ENCODE measurements at places on chromosomes 13 and 19.

- DNase-seq: no peak
These were observed 534.5 kb downstream of the KLF5 start for GRCh38 chr13:73593199-73593765.

- no peak for DNase-seq
These were observed 780 bp downstream of the ACP4 start for GRCh38 chr19:50790922-50791467.

DNA sequence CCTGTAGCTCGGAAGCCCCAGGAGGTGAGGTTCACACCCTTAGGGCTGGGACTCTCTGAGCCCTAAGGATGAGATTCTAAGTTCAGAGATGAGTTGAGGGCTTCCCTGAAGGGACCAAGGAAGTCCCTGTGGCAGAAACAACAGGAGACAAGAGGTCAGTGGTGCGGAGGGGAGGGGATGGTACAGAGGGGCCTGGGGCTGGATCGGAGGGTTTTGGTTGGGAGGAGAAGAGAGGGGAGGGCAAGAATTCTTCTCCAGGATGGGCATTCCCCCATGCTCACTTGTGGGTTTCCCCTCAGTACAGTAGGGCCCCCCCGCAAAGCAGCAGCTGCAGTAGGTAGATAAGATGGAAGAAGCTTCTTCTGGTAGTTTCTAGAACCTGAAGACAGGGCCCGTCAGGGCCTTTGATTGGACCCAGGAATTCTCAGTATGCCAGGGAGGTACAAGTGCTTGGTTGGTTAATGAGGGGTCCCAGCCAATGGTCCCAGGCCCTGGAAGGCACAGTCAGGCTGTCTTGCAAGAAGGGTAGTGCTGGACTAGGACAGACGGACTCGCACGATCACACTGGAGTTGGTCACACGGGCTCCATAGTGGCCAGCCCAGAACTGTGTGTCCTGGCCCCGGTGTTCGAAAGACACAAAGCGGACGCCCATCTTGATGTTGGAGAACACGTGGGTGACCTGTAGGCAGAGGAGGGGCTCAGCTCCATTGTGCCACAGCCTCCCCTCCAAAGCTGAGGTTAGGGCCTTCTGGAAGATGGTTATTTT lies 7.3 kb downstream of the FBXO27 start:
- no peak for DNase-seq

GRCh38 chr13:113404723-113405471 lies 41.0 kb upstream of the GRTP1 start:
- no peak for DNase-seq

DNA sequence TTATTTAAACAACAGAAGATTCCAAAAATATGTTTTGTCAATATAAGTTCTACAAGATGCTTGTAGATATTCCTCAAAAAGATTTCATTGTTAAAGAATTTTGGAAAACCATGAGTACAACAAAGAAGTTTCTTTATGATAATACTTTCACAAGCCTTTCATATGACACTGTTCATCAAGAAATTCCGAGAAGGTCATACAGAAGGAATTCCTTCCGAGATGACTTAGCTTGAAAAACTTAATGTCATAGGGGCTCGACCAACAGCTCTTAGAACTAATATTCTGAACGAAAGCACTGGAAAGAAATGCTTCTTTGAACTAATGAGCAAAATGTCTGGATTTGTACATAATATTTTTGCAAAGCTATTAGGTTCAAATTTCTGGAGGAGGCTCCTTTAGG lies 403.4 kb downstream of the KLF5 start:
- no peak for DNase-seq

GRCh38 chr19:8363803-8364771 lies at the start of gene ANGPTL4:
ANGPTL4 (plus strand) TSS chr19:8364155; CDS start chr19:8364322, 167 bp downstream.
- DNase-seq: peak; percentile 63

GRCh38 chr13:26448032-26448431 lies 109.5 kb upstream of the WASF3 start:
- no peak for DNase-seq

DNA sequence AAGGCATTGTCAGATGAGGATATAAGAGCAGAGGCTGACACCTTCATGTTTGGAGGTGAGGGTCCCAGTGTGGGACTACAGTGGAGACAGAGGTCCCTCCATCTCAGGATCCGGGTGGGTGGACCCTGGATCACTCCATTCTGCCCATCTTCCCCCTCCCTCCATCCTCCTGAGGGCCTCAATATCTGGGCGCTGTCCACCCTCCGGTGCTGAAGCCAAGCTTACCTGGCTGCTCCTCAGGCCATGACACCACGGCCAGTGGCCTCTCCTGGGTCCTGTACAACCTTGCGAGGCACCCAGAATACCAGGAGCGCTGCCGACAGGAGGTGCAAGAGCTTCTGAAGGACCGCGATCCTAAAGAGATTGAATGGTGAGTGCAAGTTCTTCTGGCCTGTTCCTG lies 11.9 kb downstream of the CYP4F12 start:
- no peak for DNase-seq

DNA sequence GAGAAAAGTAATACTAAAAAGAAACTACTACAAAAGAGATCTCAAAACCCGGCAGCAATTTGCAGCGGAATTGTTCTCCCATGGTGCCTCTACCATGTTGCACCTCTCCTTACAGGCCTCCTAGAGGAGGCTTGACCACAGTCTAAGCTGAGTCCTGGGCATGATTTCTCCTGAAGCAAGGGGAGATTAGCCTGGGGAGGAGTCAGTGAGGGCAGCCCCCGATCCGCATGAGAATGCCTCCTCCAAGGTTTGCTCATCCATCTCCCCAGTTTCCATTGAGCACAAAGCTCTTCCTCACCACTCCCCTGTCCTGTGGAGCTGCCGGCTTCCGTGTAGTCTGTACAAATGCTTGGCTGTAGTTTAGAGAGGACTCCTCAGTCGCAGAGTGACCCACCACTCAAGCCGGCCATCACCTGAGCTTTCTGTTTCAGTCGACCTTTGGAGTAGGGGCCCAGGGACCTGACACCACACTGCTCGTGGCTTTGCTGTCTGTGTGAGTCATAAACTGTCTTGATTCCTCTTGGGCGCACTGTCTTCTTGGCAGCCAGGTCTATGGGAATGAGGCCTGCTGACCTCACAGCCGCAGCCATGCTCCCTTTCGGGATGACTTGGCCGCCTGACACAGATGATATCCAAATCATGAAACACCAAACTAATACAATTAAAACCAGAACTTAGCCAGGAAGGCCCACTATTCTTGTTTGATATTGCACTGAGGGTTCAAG lies 72.3 kb downstream of the C1QTNF9 start:
- no peak for DNase-seq

GRCh38 chr19:49636233-49636932 lies 3.6 kb downstream of the RRAS start:
- no peak for DNase-seq

DNA sequence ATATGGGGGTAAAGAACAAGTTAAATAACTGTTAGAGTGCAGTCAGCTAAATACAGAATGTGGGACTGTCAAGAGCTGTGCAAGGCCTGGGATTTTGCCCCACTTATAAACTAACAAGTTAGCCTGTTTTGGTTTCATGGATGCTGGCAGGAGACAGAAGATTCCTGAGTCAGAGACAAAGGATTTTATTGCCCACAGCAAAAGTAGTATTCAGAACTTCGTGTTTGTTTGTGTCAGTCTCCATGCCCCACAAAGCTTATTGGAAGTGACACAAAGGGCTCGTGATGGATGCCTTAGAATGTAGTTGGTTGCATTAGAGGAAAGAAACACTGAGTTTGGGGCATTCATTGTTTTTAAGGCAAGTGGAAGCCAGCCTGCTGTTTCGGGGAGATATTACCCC lies 22.2 kb upstream of the SPRYD7 start:
- DNase-seq: no peak

DNA sequence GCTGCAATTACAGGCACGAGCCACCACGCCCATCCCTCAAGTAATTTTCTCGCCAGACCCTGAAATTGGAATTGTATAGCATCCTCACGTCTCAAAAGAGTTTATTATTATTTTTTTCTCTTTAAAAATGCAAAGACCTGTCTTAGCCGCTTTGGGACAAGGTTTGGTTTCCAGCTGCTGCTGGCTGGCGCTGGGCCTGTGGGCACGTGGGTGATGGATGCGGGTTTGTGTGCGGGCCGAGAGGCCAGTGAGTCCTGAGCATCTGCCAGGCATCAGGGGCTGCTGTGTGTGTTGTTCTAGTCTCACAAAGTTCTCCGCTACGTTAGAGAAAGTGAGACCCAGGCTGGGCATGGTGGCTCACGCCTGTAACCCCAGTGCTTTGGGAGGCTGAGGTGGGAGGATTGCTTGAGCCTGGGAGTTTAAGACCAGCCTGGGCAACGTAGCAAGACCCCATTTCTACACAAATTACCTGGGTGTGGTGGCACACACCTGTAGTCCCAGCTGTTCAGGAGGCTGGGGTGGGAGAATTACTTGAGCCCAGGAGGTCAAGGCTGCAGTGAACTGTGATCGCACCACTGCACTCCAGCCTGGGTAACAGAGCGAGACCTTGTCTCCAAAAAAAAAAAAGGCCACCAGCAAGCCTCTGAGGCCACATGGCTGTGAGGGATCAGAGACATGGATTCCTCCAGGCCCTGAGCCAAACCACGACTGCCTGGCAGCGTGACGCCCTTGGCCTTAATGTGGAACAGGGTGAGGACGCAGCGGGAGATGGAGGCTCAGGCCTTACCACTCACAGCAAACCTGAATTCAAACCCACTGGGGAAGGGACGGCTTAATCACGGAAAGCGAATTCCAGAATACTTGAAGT lies 4.7 kb upstream of the TMPRSS9 start:
- peak; percentile 27 for DNase-seq

- DNase-seq: no peak
These were observed 6.1 kb upstream of the ERVV-1 start for GRCh38 chr19:53007606-53008005.

- DNase-seq: no peak
These were observed 1.3 kb downstream of the OSCAR start for GRCh38 chr19:54099190-54099902.

GRCh38 chr13:61608138-61608537 lies 192.5 kb upstream of the PCDH20 start:
- DNase-seq: no peak

GRCh38 chr13:102768909-102769308 lies 4.7 kb downstream of the TEX30 start:
- DNase-seq: no peak

- DNase-seq: peak; percentile 16
These were observed 111.4 kb upstream of the C1QTNF9B start for GRCh38 chr13:24008679-24009078.

DNA sequence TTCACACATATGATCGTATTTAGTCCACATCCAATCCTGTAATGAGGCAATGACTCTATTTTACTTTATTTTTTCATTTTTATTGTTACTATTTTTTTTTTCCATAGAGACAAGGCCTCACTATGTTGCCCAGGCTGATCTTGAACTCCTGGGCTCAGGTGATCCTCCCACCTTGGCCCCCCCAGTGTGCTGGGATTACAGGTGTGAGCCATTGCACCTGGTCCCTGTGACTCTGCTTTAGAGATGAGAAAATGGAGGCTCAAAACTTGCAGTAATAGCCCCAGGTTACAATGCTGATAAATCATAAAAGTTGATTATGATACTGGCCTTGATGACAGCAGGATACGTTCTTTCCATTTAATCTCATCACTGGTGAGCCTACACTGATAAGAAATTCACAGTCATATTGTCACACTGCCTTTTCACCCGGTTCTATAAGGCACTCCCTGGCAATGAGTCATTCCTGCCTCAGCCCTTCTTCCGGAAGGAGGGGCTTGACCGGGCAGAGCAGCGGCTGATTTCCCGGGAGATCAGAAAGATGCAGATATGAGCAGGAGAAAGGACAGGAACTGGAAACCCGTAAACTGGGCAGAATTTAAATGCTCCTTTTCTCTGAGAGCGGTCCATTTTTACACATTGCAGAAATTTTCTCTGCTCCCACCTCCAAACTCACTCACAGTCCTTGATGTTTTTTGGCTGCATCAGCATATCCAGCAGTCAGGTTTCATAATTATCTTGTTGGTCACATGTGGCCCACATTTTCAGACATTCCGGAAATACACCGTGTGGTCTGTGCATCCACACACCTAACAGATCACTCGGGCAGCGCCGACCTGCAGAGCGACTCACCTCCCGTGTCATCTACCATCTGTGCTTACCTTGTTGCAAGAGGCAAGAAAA lies 616.4 kb downstream of the EFNB2 start:
- peak; percentile 63 for DNase-seq

DNA sequence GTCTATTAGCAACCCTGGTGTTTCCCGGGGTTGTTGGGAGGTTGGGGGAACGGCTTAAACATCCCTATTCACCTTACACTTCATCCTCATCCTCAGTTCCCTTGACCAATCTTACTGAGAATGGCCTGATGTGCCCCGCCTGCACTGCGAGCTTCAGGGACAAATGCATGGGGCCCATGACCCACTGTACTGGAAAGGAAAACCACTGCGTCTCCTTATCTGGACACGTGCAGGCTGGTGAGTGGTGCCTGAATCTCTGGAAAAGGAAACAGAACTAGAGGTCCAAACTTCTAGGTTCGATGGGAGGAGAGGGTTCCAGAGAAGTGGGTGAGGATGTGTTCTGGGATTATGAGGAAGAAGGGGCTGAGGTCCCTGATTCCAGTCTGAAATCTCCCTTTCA lies 5.9 kb downstream of the PINLYP start:
- no peak for DNase-seq

GRCh38 chr13:31053091-31053490 lies 108.6 kb downstream of the HSPH1 start:
- DNase-seq: no peak

GRCh38 chr19:32671883-32672593 lies 2.9 kb downstream of the ANKRD27 start:
- DNase-seq: no peak

DNA sequence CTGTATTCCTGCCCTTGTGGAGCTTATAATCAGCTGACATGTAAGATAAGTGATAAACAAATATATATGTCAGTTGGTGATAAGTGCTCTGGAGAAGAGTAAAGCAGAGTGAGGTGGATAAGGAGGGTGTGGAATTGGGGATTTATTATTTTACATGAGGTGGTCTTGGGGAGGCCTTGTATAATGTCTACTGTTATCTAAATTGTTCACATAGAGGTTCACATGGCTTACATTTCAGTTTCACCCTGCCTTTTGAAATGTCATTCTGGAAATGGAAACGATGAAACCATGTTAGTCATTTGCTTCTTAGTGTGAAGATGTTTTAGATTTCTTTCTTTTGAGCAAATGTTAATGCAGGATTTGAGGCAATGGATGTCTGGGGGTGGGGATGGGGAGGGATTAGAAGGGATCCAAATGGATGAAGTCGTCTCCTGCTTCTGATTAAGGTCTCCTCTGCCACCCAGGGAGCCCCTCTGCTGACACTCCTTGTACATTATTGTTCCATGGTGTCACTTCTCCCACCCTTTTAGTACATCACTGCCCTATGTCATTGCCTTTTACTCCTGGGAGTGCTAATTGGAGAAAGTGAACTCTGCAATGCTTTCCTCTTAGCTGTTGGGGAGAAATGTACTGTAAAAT lies 14.0 kb downstream of the B3GLCT start:
- peak; percentile 60 for DNase-seq

GRCh38 chr19:34018546-34018945 lies 153.8 kb upstream of the LSM14A start:
- no peak for DNase-seq

DNA sequence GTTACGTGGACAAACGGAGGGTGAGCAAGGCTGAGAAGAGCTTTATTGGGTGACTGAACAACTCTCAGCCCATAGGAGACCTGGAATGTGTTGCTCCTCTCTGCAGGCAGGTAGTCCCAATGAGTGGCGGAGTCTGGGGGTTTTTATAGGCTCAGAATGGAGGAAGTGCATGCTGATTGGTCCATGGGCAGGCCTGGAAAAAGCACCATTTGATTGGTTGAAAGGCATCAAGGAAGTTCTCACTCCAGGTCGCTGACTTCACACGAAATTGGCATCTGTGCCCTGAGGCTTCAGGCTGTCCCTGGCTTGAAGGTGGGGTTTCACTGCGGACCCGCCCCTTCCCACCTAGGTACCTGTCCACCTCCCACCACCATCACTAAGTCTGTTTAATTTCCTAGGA lies 65.4 kb downstream of the SPATA13 start:
- DNase-seq: no peak

All from fibroblast of skin of right quadriceps (primary cell).